ENCODE measurements at places on chromosomes 4 and X. TPM values are rescaled to one million over a fixed set of nuclear protein-coding genes. Genes with fewer than 3 reads are reported as not detected.

DNA sequence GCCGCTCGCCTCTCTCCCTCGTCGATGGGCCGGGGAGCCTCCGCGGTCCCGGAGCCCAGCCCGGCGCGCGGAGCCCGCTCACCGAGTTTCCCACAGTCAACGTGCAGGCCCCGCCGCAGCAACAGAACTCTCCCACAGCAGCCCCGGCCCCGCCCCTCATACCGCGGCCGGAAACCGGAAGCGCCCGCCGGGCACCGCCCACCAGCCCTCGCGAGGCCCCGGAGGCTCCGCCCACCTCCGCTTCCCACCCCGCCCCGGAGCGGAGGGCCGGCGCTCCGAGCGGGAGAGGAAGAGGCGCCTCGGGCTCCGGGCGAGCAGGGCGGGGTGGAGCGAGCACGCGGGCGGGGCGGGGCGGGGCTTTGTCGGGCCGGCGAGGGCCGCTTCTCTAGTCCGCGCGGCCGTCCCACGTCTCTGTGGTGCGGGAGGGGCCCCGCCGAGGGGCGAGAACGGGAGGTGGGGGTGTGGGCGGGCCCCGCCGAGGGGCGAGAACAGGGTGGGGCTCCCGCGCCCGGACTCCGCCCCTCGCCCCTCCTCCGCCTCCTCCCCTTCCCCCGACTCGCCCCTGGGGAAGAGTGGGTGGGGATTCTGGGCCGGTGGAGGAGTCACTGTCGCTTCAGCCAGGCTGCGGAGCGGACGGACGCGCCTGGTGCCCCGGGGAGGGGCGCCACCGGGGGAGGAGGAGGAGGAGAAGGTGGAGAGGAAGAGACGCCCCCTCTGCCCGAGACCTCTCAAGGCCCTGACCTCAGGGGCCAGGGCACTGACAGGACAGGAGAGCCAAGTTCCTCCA is at the start of the genes ABCD1 and BCAP31:
TSS of gene ABCD1 (plus strand) at position 605 of the 787 bp plus-strand sequence. CDS start 411 bp downstream, outside the sequence.
TSS of gene BCAP31 (minus strand) at position 136 of the 787 bp plus-strand sequence. CDS start 1,143 bp downstream, outside the sequence.
- peak; percentile 91 for DNase-seq

KLHL4 gene
- total RNA-seq, result 0.28 TPM

- no peak for DNase-seq
Measured at GRCh38 chrX:7205037-7205577, 57.2 kb upstream of the PUDP start.

GRCh38 chrX:152405561-152405960 is 45.6 kb downstream of the GABRA3 start:
- no peak for DNase-seq

- no peak for DNase-seq
Measured at GRCh38 chr4:8297691-8298485, 28.3 kb downstream of the HTRA3 start.

DNA sequence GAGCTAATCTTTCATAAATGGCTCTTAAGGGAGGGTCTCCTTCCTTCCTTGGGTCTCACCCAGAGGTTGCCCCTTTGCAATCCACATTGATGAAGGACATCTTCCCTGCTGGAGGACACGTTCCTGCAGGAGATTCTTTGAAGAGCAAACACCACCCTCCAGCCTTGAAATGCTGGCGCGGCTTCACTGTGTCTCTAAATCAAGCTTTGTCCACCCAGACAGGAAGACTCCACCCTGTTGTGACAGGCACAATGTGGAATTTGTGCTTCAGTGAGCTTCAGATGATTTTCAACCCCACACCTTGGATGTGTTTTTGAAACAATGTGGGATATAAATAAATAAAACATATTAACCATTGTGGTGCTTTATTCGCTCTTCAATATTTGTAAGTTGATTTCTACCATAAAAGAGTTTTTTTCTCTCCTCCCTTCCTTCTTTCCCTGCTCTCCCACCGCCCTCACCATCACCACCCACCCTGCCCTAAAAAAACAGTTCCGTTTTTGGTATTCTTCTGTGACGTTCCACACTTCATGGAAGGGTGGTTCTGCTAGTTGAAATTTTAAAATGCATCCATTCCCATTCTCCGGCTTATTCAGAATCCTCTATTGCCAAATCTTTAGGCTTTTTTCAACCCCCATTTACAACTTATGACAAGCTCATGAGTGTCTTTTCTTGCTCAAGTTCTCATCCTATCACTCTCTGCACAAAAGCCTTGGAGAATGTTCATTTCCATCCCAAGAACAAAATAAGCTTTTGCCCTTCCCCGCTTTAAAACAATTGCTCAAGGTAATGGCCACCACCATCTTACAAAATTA is 264.3 kb downstream of the RAPGEF2 start:
- DNase-seq, result no peak

GRCh38 chrX:150375243-150375770 is 12.2 kb downstream of the MAMLD1 start:
- DNase-seq, result no peak

DNA sequence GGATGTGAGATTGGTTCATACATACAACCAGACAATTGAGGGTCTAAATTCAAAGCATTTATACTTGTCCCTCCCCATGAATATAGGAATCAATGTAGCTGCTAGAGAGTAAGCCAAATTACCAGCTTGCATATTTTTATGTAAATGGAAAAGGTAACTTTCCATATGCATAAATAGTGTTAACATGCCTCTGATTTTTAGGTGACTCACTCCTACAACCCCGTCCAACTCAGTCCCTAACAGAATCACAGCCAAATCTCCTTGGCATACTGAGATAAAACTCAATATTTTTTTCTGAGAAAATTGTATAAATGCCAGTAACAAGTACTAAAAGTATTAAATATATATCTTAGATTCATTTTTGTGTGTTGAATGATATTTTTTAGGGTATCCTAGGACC is 67.2 kb downstream of the INPP4B start:
- no peak for DNase-seq

RIPPLY1 gene
- 0.75 TPM for total RNA-seq

DNA sequence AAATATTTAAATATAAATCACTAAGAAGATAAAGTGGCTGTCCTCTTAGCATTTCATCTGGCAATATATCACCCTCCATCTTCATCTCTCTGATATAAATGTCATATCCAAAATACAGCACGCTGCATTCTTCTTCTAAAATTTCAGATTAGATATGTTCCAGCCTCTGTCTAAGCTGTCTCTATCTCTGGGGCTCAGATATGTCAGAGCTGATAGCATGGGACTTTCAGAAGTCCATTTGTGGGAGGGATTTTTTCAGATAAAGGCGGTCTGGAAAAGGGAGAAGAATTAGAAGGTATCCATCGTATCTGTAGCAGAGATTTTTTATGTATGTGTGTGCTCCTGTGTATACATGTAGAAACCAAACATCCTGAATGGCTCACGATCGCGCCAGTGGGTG is 25.0 kb upstream of the CD38 start:
- no peak for DNase-seq

- DNase-seq, result no peak
Measured at GRCh38 chr4:108135549-108136209, 33.1 kb downstream of the LEF1 start.

PDCL2 gene
- total RNA-seq, result not detected

DNA sequence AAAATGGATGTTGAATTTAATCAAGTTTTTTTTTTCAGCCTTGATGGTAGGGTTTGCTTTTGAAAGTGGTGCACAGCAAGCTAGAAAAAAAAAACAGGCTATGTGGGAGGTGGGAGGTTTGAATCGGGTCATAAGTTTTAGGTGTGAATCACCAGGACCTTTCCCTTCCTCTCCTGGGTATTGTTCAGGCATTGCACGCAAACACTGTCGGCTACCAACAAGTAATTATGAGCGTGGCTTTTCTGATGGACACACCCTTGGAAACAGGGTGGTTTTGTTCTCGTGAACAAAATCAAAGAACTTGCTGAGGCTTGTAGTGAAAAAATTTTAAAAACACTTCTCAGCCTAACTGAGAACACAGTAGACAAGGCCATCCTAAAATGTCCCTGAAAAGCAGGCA is 18.1 kb downstream of the PIR start:
- no peak for DNase-seq

DNA sequence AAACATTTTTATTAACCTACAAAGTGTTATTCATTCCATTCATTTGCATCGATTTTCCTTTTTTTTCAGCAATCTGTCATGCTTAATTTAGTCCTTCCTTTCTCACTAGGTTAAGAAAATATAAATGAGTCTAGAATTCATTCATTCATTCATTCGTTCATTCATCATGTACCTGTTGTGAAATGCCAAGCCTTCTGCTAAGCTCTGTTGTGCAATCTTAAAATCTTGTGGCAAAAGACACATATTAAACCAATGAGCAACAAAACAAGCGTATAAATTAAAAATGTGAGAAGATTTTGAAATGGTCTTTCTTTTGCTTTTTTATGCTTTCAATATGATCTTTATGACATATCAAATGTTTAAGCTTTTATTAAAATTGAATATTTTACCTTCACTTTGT is 88.6 kb upstream of the MAD2L1 start:
- DNase-seq, result no peak

VSIG4 gene
- 16.1 TPM for total RNA-seq

ARR3 gene
- not detected for total RNA-seq

DNA sequence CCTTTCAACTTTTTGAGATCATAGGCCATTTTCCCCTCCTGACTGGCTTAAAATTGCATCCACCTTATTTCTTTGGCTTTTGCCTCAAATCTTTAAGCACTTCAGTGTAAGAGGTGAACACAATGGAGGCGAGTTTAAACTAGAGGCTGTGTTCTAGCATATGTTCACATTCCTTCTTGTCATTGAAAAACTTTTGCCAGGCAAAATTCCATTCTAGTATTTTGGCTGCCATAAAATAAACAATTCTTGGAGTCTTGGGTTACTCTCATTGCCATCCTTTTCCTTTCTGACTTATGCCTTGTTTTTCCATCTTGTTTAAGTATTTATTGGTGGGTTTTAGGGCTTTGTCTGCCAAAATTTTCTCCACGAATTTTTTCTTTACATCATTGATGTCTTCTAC is 137.3 kb upstream of the ANXA10 start:
- no peak for DNase-seq

MMRN1 gene
- 5.0 TPM for total RNA-seq

CABS1 gene
- not detected for total RNA-seq

- no peak for DNase-seq
Measured at GRCh38 chr4:38920186-38920585, 52.6 kb downstream of the FAM114A1 start.

GRCh38 chr4:140115140-140115539 is 38.8 kb downstream of the MAML3 start:
- DNase-seq, result no peak

GRCh38 chr4:105992641-105993305 is 97.5 kb downstream of the NPNT start:
- DNase-seq, result no peak

- DNase-seq, result no peak
Measured at GRCh38 chr4:61468024-61468720, 268.0 kb downstream of the ADGRL3 start.

ARHGEF38 gene
- 0.23 TPM for total RNA-seq

DNA sequence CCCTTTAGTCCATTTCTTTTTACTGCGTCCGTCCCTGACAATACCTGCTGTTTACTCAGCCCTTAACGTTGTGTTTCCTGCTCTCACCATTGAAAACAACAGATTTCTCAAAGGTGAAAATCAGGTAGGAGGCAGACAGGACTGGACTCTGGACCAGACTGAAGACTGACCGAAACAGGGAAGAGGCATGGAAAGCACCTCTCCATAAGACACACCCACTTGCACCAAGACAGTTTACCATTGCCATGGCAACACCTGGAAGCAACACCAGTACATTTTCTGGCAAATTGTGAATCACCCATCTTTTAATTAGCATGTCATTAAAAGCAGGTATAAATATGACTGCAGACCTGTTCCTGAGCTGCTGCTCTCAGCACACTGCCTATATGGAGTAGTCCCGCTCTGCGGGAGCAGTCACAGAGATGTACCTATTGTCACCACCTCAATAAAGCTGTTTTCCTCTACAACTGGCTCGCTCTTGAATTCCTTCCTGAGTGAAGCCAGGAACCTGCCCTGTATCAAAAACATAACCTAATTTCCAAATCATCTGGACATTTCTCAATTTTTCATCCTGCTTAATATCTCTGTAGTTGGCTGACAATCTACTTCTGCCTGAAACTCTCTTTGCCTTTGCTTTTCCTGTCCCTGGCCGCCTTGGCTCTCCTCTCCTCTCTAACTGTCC is 117.0 kb downstream of the RNF150 start:
- DNase-seq, result no peak

GRCh38 chr4:141196227-141196933 is 24.3 kb upstream of the ZNF330 start:
- no peak for DNase-seq

DNA sequence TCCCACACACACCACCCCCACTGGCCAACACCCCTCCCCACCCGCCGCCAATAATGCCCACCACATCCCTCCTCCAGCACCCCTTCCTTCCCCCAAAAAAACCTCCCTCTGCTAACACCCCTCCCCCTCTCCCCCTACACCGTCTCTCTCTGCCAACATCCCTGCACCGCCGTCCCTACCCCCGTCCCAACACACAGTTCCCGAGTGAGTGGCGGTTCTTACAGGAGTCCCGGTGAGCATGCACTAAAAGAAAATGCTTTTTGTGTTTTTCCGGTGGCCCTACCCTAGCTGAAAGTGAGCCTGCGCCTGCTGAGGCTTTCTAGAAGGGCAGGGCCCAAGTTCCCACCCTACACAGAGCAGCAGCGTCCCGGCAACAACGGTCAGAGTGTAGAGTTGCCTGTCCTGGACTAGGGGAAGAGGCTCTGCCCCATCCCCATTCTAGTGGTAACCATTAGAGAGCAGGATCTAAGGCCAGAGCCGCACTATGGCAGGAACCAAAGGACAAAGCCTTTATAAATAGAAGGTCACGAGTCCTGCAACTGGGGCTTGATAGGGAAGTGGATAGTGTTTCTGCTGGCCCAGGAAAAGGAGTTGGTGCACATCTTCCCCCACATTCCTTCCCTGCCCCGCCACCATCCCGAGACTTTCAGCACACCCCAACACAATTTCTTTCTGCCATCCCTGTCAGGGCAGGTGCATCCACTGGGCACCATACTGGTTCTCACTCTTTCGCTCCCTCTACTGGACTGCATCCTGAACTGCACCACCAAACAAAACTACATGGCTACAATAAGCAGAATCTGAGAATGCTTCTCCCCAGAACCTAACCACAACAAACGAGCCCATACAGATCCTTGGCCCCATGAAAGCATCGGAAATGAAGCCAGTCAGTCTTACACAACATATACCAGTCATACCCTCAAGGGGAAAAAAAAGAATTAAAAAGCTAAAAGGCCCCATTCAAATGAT is 78.1 kb upstream of the PAGE3 start:
- DNase-seq, result peak; percentile 44

HSD17B10 gene
- 195 TPM for total RNA-seq

GRCh38 chr4:145882604-145883003 is 56.0 kb downstream of the ZNF827 start:
- DNase-seq, result no peak

FAAH2 gene
- 9.4 TPM for total RNA-seq

- DNase-seq, result no peak
Measured at GRCh38 chr4:168503652-168504362, 7.0 kb downstream of the PALLD start.

DNA sequence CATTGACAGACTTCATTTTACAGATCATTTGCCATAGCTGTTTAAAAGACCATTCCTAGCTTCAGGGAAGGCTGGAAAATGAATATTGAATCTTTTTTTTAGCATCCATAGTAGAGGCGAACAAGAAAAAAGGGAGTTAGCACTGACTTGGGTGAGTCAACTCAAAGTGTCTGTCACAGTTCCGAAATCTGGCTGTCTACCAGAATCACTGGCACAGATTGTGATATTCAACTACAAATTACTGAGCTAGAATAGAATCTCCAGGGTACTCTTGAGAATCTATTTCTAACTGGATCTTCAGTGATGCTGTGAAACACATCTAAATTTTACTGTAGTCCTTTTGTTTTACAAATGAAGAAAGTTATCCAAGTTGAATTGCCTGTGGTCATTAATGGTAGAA is 31.5 kb downstream of the SEC24B start:
- no peak for DNase-seq

Measured in left lobe of liver (tissue), 2 donors.